ENCODE measurements at places on chromosomes 12 and 14.

DNA sequence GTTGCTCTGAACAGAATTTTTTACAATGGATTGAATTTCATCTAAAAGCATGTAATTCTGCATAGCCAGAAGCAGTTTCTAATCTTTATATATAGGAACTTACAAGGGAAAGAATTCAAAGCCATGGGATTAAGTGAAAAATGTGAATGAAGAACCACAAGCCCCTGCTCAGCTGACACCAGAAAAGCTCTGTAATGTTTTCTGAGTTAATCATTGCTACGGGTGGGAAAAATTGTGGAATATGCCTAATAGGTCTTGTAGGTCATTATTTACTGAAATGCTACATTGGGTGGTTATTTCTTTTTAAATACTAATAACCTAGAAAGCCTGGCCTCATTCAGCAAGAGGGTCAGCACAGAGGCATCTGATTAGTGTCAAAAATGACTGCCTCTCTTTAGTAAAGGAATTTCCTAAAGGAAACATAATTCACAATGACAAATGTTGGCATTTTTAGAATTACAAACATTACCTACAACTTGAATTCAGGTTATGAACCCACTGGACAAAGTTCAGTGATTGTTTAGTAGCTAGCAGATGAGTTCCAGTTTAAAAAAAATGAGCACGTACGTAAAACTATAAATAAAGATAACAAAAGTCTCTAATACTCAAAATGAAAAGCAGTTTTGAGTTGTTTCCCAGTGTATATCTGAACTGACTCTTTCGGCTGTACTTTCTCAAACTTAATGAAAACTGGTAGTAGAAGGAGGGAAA, 75.3 kb downstream of the BMP4 start:
- no peak for DNase-seq

GRCh38 chr12:100858656-100859055, 64.1 kb downstream of the ANO4 start:
- no peak for DNase-seq

- DNase-seq, result peak; percentile 54
Measured at GRCh38 chr12:54282949-54283593, 2.5 kb downstream of the HNRNPA1 start.

DNA sequence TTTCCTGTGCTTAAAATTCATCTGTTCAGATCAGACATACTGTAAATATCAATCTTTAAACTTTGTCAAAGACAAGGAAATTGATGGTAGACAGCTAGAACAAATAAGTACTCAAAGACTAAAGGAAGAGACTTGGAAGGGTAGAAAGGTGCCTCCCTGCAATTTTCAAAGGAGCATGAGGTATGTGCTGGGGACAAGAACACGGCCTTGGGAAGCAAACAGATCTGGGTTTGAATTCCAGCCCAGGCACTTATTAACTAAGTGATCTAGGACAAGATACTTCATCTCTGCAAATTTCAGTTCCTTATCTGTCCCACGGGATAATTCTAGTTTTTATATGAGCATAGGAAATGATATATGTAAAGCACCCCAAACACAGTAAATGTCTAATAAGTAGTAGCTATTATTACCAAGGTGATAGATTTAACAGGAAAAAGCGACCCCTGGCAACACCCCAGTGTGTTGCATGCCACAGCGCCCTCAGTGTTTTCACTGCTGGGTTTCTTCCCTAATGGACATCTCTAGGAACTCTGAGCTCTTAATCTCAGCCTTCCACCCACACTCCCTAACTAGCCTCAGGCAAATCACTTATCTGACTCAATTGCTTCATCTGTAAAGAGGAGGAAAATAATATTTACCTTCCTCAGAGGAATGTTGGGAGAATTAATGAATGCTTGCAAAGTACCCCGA, 44.7 kb upstream of the BMP4 start:
- DNase-seq, result no peak

- no peak for DNase-seq
Measured at GRCh38 chr14:36656687-36657398, 4.8 kb upstream of the PAX9 start.

- DNase-seq, result no peak
Measured at GRCh38 chr12:23536293-23536692, 413.2 kb downstream of the SOX5 start.

Data from hematopoietic multipotent progenitor cell treated with erythropoietin and hydrocortisone succinate and interleukin-3 and kit ligand, for 6 days (in vitro differentiated cells).